Memory B cell (primary cell): ENCODE measurements at places on chromosomes 12 and 14.

GRCh38 chr14:78131201-78131600 lies 39.0 kb upstream of the NRXN3 start:
- no peak for DNase-seq

DNA sequence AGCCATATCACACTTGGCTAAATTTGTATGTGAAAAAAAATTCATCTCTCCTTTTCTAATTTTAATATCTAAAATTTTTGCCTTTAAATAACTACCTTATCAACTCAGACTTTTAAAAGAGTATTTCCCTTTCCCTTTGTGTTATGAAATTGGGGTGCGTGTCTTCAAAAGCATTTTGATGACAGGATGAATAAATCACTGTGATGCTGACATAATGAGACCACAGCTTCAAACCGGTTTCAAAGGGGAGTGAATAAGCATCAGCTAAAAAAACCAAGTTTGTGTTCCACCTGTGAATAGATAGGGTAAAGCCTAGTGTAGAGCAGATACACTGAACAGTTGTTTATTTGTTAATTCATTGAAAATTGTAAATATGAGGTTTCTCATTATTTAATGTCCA lies 85.0 kb downstream of the LGR5 start:
- no peak for DNase-seq

- DNase-seq: no peak
These were observed 431.6 kb downstream of the PDZRN4 start for GRCh38 chr12:41619705-41620104.

GRCh38 chr12:108525681-108526080 lies 10.6 kb downstream of the FICD start:
- no peak for DNase-seq

- DNase-seq: no peak
These were observed 182.7 kb upstream of the LMO3 start for GRCh38 chr12:16788506-16789203.

- no peak for DNase-seq
These were observed 1224.9 kb upstream of the TMEM132C start for GRCh38 chr12:127041985-127042625.

DNA sequence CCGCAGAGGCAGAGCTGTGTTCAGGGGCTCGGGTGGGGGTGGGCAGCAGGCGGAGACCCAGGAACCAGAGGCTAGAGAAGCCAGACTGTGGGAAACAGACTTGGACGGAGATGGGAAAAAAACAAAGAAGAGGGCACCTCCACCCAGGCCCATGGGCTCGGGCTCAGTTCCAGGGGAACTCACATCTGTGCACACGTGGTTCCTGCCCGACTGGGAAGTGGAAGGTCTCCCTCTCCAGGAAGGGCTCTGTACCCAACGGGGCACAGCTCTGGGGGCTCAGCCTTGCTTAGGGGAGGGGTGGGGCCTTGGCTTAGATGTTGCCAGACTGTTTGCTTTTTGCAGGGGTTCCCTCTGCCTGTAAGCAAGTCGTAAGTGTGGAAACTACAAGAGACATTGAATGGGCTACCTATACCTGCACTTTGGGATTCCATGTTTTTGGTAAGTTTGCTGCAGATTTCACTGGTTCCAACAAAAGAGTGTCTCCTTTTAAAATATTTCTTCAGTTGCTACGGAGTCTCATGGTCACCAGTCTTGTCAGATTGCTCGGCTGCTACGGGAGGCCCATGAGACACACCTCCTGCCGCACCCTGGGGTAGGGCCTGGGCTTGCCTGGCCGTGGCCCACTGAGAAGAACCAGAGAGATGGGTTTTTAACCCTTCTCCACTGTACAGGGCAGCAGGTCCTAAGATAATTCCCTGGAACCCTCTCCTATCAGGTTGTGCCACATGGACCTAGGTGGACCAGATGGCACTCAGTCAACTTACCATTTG lies 127.6 kb upstream of the EVL start:
- no peak for DNase-seq

DNA sequence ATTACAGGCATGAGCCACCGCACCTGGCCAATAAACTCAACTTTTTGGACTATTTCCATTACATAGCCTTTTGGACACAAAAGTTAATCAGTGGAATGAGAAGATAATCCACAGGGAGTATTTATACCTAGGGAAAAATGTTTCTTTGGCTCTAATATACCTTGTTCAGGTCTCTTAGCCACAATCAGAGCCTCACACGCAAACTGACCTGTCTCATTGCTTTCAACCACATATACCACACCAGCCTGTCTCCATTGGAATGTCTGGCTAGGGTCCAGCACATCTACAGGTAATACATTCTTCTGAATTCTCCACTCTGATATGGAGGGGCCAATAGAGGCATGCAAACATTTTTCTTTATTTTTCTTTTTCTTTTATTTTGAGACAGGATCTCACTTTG lies 3.8 kb upstream of the RBMS2 start:
- DNase-seq: no peak
